ENCODE measurements at places on chromosomes 2 and 18.

- no peak for DNase-seq
Observed at GRCh38 chr2:240644171-240644651, 18.9 kb downstream of the GPR35 start.

DNA sequence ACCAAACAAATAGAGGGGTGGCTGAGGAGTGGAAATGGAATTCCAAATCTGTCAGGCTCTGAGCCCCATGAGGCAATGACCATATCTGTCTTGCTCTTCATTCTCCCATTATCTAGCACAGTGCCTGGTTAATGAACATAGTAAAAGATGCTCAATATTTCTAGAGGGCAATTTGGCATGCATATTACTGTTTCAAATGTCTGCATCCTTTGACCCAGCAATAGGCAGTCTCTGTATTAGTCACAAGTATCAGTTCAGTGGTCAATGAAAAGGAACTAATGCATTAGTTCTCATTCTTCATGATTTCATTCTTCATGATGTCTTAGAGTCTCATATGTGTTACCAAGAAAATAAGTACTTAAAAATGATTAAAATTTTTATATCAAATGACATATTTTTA, 28.4 kb upstream of the MALL start:
- no peak for DNase-seq

DNA sequence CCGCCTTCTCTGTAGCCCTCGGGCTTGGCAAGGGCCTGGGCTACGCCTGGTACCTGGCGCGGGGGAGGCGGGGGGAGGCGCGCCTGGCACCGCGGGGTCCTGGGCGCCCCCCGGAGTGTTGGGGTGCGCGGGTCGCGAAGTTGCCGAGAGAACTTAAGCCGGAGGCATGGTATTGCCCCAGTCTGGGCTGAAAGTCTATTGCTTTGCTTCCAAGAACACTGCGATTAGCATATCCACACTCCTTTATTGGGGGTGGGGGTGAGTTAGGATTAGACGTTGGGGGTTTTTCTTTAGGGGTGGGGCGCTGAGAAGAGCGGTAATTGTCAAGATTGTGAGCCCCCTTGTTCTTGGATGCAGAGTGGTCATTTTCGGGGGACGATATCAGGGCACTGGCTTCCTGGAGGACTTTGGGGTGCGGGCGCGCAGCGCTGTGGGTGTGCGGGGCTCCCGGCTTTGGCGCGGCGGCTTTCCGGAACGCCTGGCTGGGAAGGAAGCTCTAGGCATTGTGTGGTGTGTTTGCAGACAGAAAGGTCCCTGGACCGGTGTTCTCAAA, 798 bp downstream of the TANC1 start:
- DNase-seq = no peak

DNA sequence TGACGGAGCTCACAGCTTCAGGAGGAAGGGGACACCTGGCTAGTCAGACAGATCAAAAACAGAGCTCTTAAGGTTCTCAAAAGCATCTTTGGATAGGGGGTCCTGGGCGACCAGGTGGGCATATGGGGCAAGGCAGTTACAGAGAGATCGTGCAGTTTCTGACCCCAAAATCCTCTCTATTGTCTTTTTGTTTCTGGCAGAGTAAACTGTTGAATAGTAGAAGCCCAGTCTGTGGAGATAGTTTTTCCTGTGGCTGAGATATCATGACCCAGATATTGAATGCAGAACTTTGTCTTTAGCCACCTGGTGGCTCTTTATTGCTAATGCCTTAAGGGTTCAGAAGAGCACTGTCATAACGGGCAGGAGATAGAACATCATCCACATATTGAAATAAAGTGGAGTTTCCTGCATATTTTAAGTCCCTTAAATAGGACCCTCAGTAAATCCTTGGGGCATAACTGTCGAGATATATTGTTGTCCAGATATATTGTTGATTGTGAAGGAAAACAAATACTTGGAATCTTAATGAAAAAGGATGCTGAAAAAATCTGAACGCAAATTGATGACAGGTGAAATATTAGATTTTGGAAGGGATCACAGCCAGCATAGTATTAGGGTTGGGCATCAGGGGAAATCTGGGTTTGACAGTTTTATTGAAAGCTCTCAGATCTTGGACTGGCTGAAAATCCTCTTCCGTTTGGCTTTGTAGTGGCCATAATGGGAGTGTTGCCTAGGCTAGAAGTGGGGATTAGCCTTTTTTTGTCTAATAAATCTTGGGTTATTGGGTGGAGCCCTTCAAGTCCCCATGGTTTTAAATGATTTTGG, 14.1 kb upstream of the ZDBF2 start:
- DNase-seq = no peak

DNA sequence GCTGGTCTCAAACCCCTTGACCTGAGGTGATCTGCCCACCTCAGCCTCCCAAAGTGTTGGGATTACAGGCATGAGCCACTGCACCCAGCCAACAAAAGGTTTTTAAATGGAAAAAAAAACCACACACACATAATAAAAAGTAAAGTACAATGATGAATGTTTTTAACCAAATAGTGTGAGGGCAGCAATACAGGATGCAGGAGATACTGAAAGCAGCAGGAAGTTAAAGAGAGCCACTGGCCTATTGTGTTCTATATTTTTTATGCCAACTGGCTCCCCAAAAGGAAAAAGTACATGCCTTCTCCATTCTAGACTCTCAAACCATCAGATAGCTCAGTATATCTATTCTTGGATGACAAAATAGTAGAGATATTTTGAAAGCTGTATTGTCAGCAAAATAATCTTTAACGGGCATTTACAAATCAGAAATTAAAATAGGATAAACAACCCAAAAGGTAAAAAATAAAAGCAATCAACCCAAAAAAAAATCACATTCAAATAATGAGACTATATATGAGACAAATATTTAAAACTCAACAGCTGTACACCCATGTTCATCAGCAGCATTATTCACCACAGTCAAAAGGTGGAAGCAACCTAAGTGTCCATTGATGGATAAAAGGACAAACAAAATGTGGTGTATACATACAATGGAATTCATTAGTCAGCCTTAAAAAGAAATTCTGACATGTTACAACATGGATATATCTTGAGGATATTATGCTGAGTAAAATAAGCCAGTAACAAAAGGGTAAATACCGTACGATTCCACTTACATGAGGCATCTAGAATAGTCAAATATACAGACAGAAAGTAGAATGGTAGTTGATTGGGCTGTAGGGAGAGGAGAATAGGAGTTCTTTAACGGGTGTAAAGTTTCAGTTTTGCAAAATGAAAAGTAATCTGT, 26.2 kb downstream of the GPATCH11 start:
- no peak for DNase-seq

- no peak for DNase-seq
Observed at GRCh38 chr2:71604726-71605120, 151.4 kb downstream of the DYSF start.

- DNase-seq = no peak
Observed at GRCh38 chr18:80172056-80172455, 63.0 kb downstream of the ADNP2 start.

GRCh38 chr18:48785736-48786454, 164.9 kb downstream of the SMAD7 start:
- DNase-seq = no peak

- no peak for DNase-seq
Observed at GRCh38 chr2:178915423-178916173, 108.4 kb upstream of the TTN start.

DNA sequence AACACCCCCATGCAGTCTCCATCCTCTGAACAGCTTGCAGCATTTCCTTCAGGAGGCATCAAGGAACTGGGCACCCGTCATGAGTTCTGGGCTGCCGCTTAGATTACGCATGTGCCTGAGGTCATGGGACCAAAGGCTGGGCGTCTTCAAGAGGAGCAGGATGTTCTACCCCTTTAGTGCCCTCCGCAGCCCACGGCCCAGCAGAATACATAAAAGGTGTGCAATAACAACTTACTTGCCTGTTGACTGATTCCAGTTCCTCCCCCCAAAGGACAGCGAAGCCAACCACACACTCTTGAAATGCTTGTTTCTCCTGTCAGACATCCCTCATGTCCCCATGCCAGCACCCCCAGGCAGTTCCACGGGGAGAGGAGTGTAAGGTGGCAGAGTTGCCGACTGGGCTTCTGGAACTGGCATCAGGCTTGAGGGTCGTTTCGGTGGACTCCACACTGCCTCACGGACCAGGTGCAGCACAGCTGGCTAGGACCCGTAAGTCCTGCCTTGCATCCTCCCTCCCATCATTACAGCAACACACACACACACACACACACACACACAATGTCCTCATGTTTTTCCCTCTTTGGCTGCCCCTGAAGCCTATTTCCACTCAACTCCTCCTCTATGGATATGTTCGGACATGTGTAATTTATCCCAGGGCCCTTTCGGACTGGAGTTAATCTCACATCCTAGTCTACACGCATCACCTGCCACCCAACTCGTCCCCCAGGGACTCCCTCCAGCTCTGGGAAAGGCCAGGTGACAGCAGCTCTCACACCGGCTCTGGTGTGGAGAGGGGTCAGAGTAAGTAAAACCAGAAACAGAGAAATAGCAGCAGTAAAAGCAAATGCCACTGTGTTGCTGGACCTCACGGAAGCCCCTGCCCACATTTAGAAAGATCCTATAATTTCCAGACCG, 200.7 kb downstream of the BCL11A start:
- no peak for DNase-seq

DNA sequence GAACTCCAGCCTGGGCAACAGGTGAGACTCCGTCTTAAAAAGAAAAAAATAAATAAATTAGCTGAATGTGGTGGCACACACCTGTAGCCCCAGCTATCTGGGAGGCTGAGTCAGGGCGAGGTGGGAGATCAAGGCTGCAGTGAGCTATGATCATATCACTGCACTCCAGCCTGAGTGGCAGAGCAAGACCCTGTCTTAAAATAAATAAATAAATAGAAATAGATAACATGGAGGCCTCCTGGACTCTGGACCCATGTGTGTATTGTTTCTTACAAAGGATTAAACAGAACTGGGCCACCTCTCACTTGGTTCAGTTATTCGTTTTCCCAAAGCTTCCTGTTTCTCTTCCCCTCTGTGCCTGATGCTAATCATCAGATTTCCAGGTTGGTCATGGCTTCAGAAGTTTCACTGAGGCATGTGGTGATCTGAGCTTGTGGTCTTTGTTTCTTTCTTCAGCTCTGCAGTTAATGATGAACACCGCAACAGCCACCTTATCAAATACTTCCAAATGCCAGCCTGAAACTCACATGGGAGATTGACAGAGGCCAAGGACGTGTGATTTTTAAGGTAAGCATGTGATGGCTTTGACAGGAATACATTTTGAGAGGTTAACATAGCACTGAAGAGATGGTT, 83.3 kb upstream of the MAP4K4 start:
- DNase-seq = no peak

- DNase-seq = no peak
Observed at GRCh38 chr2:240998995-240999791, 775 bp downstream of the SNED1 start.

GRCh38 chr18:74023220-74023619, 124.4 kb downstream of the FBXO15 start:
- DNase-seq = no peak

- no peak for DNase-seq
Observed at GRCh38 chr2:20330192-20330591, 20.5 kb downstream of the PUM2 start.

- DNase-seq = no peak
Observed at GRCh38 chr2:320561-320960, 32.7 kb upstream of the ALKAL2 start.

DNA sequence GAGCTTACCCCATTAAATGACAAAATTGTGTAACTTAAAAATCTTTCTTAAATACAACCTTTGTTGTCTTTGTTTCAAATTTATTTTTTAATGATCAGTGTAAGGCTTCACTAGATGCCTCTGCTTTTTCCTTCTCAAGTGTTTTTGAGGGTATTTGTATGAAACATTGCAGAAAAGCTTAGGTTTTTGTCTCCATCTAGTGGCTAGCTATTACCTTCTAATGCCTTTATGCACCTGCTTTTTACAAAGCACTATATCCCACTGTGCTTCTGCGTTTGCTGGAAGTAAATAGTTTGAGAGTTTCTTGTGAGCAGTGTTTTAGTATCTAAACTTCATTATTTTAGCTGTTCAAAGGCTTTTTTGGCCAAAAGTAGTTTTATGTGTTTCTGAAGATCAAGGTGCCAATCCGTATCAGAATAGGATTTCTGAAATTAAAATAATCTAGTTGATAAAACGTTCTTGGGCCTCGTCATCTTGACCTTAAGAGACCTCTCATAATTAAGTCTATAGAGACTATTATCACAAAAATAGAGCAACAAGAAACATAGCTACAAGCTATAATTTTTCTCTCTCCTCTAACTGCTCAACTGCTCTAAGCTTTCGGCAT, 47.0 kb downstream of the IWS1 start:
- no peak for DNase-seq

DNA sequence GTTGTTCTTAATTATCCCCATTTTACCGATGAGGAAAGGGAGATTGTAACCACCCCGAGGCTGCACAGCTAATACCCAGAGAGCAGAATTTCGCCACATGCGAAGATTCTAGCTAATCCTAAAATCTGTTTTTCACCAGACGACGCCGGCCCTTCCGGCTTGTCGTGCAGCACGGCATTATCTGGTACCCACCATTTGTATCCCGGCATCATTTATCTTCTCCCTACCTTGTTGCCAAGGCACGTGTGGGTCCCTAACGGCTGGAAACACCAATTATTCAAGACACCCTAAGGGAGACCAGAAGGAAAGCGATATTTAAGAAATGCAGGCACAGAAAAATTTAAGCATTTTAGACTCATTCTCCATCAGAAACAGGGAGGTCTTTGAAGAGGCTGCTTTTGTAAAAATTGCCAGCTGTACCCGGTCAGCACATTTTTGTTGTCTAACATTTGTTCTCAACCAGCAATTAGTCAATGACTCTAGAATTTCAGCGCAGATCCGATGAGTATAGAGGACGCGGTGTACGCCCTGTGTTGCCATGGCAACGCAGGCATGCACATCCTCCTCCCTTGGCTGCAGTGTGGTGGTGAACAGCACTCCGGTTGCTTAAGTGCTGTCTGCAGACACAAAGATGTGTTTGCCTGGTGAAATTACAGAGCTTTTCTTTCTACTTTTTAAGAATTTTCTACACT, 111.6 kb downstream of the AGAP1 start:
- DNase-seq = no peak

DNA sequence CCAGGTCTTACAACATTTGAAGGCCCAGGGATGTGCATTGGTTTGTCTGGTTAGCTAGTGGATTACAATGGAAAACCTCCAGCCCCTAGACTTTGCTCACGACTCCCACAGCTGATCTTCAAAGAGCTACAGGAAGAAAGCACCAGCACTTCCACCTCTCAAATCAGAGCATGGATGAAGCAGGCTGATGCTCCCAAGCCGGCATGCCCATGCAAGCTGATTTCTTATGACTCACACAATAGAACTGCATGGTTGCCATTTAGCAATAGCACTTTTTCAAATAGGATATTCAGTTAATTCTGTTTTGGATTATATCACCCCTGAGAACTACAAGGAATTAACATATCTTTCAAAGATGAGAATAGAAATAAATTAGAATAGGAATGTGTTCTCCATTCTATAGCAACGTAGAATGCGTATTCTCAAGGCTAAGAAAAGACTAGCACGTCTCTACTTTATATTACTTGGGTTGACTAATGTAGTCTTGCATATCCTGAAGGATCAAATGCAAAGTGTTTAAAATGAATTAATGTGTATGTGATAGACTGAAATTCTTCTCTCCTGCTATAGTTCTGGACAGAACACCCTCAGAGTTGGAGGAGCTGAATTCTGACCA, 292.4 kb downstream of the TRIB2 start:
- no peak for DNase-seq

- no peak for DNase-seq
Observed at GRCh38 chr2:10348891-10349290, 46.2 kb downstream of the HPCAL1 start.

All from activated naive CD4-positive, alpha-beta T cell (primary cell).